Endothelial cell of umbilical vein (primary cell): ENCODE measurements at places on chromosomes 11 and 22. TPM values are rescaled to one million over a fixed set of nuclear protein-coding genes. Genes with fewer than 3 reads are reported as not detected.

The TUB gene
- polyA plus RNA-seq: 2.3 and 2.5 TPM in 2 replicates

The SCGB1C1 gene
- polyA plus RNA-seq: not detected in 2 replicates

The OR8D4 gene
- polyA plus RNA-seq: not detected in 2 replicates

The GPHA2 gene
- not detected in 2 replicates for polyA plus RNA-seq

The GAL gene
- 1.2 and 2.8 TPM in 2 replicates for polyA plus RNA-seq

The SLC35E4 gene
- 10.7 and 14.8 TPM in 2 replicates for polyA plus RNA-seq

The GLYAT gene
- polyA plus RNA-seq: not detected in 2 replicates

The SYNGR1 gene
- polyA plus RNA-seq: 10.2 and 16.5 TPM in 2 replicates

The STK33 gene
- 0.63 and 1.1 TPM in 2 replicates for polyA plus RNA-seq

The ANO1 gene
- polyA plus RNA-seq: 0.03 and 0.08 TPM in 2 replicates

The HORMAD2 gene
- polyA plus RNA-seq: not detected in 2 replicates

The BIRC3 gene
- polyA plus RNA-seq: 0.28 and 0.37 TPM in 2 replicates

The CCDC89 gene
- polyA plus RNA-seq: not detected in 2 replicates

The LGR4 gene
- 0.89 and 1.3 TPM in 2 replicates for polyA plus RNA-seq

The DBX1 gene
- not detected in 2 replicates for polyA plus RNA-seq

The CCDC188 gene
- polyA plus RNA-seq: 9.8 and 10.5 TPM in 2 replicates

DNA sequence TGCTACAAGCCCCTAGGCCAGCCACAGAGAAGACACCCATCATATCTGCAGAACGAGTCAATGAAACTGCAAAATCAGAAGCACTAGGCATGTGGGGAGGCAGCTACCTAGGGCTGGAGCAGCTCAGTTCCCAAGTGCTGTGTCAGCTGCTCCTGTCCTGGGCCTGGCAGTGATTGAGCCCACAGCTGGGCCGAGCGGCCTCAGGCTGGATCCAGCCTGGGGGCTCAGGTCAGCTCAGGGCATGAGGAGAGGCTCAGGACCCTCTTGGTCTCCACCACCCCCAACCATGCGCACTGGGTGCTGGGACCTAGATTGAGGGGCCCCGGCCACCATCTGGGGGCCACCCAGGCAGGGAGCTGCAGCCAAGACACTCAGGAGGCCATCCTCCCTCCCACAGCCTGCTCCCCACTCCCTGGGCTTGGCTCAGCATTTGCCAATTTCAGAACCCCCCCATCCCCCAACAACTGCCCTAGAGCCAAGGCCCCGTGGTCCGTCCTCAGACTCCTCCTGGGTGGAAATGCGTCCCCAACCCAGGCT is 2.4 kb upstream of the TNNT3 start:
- DNase-seq: no peak

DNA sequence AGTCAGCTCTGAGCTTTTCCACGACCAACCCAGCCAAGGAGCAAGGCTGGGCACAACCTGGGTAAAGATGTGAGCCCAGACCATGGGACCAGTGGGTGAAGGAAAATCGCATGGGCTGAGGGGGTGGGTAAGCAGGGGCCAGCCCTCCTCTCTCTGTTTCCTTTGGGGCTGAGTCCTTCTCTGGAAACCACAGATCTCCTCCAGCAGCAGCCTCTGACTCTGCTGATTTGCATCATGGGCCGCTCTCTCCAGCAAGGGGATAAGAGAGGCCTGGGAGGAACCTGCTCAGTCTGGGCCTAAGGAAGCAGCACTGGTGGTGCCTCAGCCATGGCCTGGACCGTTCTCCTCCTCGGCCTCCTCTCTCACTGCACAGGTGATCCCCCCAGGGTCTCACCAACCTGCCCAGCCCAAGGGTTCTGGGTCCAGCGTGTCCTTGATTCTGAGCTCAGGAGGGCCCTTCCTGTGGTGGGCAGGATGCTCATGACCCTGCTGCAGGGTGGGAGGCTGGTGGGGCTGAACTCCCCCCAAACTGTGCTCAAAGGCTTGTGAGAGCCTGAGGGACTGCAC is 67.8 kb downstream of the GGTLC2 start:
- DNase-seq: no peak

GRCh38 chr22:37067428-37067827 is 15.9 kb downstream of the KCTD17 start:
- no peak for DNase-seq

DNA sequence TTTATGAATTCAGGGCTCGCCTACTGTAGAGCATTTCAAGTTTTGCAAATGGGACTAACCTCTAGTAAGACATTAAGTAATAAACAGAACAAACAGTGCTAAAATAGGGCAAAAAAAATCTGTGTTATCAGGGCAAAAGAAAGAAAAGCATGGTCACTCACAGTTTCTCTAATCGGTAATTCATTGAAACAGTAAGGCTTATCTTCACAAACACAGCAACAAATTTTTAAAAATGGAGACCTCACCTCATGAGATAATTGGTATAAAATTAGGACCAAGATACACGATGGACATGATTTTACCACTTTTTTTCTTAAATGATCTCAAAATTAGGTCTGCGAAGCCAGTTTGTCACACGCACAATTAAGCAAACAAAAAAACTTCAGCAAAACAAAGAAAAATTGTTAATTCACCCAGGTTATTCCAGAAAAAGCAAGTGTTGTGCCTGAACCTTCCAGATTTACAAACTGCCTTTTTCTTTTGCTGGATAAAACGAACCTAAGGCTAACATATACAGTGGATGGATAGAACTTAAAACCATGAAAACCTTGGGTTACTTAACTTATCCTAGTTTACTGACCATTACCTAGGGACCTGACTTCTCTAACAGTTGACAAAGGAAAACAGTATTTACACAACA is 1.4 kb downstream of the TMEM123 start:
- peak; percentile 43 for DNase-seq

DNA sequence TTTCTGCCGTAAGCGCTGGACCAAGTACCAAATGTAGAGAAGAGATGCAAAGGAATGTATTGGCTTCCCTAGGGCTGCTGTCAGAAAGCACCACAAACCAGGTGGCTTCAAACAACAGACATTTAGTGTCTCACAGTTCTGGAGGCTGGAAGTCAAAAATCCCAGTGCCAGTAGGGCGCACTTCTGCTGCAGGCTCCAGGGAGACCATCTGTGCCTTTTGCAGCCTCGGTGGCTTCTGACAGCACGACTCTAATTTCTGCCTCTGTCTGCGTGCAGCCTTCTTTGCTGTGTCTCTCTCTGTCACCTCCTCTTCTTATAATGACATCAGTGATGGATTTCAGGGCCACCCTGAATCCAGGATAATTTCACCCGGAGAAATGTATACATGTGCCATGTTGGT is 2.8 kb downstream of the APOL6 start:
- DNase-seq: no peak

- peak; percentile 58 for DNase-seq
These were observed 1.0 kb downstream of the ZBTB16 start for GRCh38 chr11:114060392-114061047.

- DNase-seq: no peak
These were observed 35.4 kb upstream of the TREH start for GRCh38 chr11:118714816-118715215.

GRCh38 chr11:17718510-17718962 is 835 bp upstream of the MYOD1 start:
- no peak for DNase-seq

DNA sequence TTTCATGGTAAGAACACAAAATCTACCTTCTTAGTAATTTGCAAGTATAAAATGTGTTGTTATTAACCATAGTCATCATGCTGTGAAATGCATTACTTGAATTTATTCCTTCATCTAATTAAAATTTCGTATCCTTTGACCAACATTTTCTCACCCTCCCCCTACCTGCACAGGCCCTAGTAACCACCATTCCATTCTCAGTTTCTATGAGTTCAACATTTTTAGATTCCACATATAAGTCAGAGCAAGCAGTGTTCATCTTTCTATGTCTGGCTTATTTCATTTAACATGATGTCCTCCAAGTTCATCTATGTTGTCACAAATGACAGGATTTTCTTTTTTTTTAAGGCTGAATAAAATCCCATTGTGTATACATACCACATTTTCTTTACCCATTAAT is 43.5 kb upstream of the CCDC179 start:
- DNase-seq: no peak

- peak; percentile 46 for DNase-seq
These were observed 375 bp downstream of the SLC25A1 start for GRCh38 chr22:19178065-19178656.

- no peak for DNase-seq
These were observed 67.9 kb upstream of the GRAMD1B start for GRCh38 chr11:123362186-123362585.

- no peak for DNase-seq
These were observed 116.4 kb downstream of the BLID start for GRCh38 chr11:121999651-122000050.

- peak; percentile 44 for DNase-seq
These were observed 35.0 kb upstream of the OR6M1 start for GRCh38 chr11:123841174-123841573.

- no peak for DNase-seq
These were observed 7.3 kb downstream of the PACSIN2 start for GRCh38 chr22:43007519-43008102.

- peak; percentile 52 for DNase-seq
These were observed 563 bp downstream of the MDK start for GRCh38 chr11:46381819-46382645.

DNA sequence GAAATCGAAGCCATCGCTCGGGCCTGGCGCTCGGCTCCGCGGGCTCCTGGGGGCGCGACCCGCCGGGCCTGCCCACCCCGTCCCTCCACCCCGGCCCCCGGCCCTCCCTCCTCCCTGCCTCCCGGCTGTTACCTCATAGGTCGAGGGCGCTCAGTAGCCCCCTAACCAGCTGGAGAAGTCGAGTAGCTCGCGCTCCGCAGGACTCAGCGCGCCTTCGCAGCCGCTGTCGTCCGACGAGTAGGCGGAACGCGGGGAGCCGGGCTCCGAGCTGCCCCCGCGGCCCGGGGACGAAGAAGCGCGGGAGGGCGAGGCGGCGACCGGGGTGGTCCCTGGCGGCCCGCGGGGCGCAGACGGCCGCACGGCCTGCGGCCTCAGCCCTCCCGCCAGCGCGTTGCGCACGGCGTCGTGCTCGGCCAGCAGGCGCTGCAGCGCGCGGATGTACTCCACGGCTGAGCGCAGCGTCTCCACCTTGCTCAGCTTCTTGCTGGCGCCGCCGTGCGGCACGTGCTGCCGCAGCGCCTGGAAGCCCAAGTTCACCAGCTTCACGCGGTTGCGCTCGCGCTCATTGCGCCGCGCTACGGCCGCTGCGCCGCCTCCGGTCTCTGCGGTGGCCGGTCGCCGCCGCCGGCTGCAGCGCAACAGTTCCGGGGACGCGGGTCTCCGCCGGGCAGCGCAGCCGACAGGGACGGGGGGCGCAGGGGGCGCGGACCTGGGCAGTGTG is 627 bp downstream of the ASCL2 start:
- DNase-seq: peak; percentile 31

- no peak for DNase-seq
These were observed 15.9 kb upstream of the POU2AF2 start for GRCh38 chr11:111229604-111230003.

- DNase-seq: no peak
These were observed 208.1 kb upstream of the TENM4 start for GRCh38 chr11:79648766-79649520.

DNA sequence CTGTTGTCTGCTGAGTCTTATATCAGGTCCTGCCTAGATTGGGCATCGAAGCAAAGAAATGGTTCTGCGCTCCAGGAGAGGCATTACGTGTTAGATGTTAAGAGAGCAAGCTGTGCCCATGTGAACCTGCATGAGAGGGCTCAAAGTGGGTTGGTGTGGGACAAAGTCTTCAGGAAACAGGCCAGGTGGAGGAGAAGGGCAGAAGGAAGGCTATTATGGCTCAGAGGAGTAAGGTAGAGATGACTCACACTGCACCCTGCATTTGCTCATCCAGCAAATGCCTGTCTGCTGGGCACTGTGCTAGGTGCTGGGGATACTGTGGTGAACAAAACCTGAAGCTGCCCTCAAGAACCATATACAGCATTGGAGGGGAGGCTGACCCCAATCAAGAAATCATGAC is 5.8 kb downstream of the USP35 start:
- no peak for DNase-seq

DNA sequence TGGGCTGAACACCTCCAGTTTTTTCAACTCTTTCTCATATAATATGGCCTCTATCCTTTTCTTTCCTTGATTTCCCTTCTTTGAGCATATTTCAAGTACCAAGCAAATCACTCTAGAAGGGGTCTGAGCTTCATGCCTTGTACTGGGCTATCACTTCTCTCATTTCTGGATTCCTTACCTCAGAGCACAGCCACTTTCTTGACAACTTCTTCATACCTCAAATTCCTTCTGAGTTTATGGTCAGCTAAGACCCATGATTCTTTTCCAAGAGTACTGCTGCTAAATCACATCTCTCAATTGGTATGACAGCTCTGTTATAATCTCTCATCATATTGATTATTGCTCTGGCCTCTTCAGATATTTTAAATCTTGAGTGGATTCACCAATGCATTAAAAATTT is 224.8 kb upstream of the ZBED5 start:
- no peak for DNase-seq

DNA sequence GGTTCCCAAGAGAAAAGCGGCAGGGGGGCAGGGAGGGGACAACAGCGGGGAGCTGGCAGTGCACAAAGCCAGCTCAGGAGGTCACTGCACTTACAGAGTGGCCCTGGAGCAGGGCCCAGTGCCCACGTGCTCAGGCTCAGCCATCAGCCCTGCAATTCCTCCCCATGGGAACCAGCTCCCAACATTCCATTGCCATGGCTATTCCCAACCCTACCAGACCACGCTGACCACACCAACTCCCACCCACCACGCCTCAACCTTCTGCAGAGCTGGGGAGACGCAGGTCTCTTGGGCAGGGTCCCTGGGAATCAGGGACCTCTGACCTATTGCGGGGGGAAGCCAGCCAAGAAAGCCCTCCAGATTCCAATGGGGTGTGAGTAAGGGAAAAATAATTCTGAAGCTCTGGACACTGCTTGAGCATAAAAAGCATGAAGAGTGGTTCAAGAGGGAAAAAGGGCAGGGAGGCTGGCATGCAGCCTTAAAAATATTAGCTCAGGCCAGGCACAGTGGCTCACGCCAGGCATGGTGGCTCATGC is 38.3 kb upstream of the TFIP11 start:
- no peak for DNase-seq

DNA sequence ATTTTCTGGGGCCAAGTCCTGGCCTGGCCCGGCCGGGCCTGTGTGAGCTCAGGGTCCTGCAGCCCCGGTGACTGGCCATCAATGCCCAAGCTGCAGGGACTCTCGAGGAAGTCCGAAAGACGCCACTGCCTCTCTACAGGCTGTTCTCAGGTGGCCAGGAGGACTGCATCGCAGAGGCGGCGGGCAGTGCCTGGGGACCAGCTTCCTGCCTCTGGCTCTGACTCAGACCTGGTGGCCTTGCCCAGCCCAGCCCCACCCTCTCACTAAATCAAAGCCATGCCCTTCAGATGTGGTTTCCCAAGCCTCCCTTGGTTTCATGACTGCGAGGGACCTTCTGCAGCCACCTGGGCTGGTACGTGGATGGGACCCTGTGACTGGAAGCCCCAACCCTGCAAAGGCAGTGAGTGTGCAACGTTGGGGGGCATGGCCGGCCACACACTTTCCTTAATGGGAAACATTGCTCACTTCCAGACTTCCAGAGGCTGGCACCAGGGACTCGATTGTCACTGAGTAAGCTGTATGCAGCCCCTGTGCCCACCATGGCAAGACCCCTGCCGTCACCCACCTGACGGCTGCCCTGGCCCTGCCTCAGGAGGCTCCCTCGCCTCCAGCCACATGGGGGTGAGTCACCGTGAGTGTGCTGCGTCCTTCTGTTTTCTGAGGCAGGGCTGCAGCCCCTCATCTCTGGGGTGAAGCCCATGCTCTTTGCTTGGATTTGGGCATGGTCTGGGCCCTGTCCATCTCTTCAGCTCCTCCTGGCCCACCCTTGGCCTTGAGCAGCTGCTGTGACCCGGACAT is 6.0 kb upstream of the FGF3 start:
- no peak for DNase-seq
